T-helper 9 cell (primary cell): ENCODE measurements at places on chromosomes 4 and X.

DNA sequence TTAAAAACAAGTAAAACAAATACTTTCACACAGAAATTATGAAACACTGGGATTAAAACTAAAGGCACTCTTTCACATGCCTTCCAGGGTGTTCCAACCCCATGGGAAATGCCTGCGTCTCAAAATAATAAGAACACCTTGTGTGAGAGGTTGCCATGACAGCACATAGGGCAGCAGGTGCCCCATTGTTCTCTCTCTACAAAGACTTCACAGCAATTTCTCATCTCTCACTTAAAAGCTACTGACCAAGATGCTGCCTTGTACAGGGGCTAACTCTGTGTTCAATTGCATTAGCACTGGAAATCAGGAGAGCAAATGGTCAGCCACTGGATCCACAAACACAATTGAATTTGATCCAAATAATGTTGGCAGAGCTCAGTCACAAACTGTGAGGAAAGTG, 102.5 kb upstream of the GALNTL6 start:
- DNase-seq, result no peak

DNA sequence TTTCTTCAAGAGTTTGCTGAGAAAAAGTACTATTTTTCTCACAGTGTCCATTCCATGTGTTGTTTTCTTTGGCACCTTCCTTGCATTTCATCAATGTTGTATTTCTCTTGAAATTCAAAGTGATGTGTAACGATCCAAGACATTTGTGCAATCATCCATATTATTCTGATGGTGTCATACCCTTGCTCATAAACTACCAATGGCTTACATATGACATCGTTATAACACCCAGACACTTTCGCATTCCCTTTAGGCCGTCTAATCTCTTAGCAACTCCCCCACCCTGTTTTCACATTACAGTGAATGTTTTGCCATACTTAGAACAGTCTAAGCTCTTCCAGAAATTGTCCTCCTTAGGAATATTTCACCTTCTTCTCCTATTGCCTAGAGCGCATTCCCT, 1779.0 kb downstream of the PCDH7 start:
- no peak for DNase-seq

DNA sequence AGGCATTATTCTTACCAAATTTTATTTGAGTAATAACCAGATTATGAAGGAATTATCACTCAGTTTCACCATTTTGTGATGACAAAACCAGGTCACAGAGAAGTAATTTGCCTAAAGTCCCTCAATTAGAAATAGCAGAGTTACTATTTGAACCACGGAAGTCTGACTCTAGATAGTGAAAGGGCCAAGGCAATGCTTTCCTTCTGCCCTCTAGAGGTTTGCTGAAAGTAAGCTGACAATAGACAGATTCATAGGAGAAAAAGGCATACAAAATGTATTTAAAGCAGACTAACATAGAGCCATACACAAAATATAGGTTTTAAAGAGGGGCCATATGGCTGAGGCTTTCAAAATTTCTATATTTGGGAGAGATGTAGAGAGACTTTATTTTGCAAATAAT, 43.1 kb downstream of the CXXC4 start:
- DNase-seq, result no peak

GRCh38 chrX:44240036-44240435, 103.4 kb downstream of the EFHC2 start:
- no peak for DNase-seq

GRCh38 chrX:18956303-18957032, 27.4 kb downstream of the PHKA2 start:
- DNase-seq, result no peak

- DNase-seq, result peak; percentile 10
These were observed 851 bp downstream of the POLR2B start for GRCh38 chr4:56979421-56980072.

DNA sequence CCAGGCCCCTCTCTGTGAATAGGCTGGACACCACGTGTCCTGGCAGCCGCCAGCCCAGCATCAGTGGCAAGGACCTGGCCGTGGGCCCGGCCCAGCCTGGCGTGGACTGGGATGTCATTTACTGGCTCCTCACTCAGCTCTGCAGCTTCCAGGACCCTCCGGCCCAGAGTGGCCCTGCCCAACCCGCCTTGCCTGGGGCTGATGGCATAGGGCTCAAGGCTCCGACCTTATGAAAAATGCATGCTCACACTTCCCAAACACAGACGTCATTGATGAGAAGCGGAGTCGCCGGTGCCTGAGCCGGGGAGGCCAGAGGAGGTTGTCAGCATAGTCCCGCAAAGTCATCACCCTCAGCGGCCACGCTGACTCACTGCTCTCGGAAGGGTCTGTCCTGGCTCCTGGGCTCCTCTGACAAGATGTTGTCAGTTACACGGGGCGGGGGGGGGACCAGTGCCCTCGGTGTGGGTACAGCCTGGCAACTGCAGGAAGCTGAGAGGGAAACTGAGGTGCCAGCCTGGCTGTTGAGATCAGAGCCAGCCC, 14.3 kb downstream of the CFAP99 start:
- DNase-seq, result no peak

DNA sequence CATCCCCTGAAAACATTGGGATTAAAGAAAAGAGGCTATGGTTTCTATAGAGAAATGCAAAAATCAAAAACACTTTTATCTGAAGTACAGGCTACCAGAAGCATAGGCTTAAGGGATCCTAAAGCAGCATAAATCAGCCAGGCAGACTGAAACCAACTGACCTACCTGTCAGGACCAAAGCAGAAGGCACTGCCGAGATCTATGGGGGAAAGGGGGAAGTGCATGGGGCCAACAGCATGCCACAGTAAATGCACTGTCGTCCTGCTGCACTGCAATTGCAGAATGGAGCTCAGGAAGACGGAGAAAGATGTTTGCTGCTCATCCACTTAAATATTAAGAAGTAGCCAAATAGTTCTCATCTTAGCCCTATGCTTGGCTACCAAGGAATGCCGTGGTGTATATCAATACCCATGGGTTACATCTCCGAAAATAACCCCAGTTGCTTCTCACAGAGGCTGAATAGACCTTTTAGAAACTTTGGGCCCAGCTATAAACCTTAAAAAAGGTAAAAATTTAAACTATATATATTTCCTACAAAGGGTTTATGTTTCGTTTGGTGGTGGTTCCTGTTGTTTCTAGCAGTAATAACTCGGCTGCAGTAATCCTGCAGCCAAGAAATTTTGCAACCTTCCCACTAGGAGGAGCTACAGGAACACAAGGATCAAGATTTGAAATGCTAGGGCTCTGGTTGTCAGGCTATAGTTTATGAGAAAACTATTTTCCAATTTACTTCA, 312.2 kb upstream of the DIAPH2 start:
- no peak for DNase-seq
